ENCODE measurements at places on chromosomes 3 and 15.

DNA sequence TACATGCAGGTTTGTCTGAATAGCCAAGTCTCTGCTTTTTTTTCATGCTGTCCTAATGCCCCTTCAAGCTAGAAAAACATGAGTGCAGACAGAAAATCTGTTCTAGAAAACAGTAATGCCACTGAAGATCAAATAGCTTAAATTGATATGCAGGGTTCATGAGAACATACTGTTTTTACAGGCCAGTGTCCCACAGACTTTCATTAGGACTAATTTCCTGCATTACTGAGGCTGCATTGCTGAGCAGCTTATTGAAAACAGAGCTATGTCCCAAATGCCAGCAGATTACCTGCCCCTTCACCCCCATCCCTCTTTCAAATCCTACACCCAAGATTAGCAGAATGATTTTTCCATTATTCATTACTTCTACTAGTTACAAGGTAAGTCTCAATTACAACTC lies 665 bp downstream of the TM4SF18 start:
- DNase-seq, result no peak

DNA sequence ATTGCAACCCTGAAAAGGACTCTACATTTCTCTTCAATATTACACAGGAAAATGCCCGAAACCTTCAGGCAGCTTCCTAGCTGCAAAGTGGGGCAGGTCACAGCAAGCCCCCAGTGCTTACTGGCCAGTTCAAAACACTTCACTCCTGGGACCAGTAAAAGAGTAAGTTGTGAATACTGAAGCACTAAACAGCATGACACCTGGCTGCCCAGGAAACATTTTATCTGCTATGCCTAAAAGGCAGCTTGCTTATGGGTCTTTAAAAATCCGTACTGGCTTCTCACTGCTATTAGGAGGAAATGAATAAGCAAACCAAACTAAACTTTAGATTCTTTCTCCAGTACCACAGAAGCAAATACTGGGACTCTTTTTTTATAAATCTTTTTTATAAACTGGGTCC lies 457.9 kb upstream of the ALCAM start:
- no peak for DNase-seq

- DNase-seq, result no peak
Measured at GRCh38 chr3:104521606-104522336, 844.9 kb upstream of the ALCAM start.

GRCh38 chr3:16322189-16322588 lies 57.2 kb downstream of the OXNAD1 start:
- no peak for DNase-seq

GRCh38 chr3:59339818-59340217 lies 290.0 kb upstream of the CFAP20DC start:
- DNase-seq, result no peak

DNA sequence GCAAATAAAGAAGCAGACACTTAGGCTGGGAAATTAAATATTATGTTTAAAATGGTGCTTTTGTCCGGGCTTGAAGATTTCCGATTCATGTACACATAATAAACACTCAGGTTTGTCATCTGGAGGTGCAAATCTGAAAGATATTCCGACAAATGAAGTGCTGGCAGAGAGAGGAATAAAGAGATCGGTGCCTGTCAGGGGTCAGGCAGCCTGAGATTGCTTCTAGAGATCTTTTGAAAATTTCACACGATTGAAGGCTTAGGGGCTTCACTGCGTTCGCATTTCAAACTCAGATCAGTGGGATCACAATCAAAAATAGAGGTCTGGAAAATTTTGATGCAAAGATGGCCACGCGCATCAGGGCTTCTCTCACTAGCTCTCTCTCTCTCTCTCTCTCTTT lies 33.2 kb downstream of the NR2F2 start:
- no peak for DNase-seq

DNA sequence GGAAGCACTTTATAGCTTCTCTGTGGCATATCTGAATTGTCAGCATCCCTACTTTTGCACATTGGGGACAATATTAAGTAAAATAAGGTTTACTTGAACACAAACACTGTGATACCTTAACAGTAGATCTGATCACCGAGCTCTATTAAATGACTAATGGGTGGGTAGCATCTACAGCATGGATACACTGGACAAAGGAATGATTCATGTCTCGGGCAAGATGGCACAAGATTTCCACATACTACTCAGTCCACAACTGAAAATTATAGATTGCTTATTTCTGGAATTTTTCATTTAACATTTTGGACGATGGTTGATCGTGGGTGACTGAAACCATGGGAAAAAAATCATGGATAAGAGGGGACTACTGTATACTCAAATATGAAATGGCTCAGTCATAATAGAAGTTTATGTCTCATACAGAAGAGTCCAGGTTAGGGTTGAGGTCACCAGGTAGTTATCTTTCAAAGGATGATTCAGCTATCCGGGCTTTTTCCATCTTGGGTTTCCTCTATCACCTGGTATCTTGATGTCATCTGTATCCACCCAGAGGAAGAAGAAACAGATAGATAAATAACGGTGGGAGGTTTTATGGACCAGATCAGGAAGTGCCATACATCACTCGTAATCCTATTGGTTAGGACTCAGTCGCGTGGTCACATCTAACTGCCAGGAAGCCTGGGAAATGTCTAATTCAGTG lies 320.0 kb upstream of the RARB start:
- DNase-seq, result no peak

DNA sequence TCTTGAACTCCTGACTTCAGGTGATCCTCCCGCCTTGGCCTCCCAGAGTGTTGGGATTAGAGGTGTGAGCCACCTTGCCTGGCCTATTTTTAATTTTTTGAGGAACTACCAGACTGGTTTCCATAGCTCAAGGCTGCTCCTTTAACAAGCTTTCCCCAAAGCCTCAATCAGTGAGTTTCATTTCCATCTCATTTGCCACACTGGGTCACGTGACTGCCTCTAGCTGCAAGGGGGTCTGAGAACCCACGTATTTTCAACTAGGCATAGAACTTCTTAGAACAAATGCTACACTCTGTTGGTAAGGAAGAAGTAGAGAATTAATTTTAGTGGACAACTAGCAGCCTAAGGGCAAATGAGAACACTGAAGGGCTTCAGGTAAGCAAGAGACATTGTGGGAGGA lies 3.1 kb upstream of the CD276 start:
- DNase-seq, result no peak

GRCh38 chr3:143329567-143330211 lies 210.1 kb downstream of the CHST2 start:
- DNase-seq, result no peak

DNA sequence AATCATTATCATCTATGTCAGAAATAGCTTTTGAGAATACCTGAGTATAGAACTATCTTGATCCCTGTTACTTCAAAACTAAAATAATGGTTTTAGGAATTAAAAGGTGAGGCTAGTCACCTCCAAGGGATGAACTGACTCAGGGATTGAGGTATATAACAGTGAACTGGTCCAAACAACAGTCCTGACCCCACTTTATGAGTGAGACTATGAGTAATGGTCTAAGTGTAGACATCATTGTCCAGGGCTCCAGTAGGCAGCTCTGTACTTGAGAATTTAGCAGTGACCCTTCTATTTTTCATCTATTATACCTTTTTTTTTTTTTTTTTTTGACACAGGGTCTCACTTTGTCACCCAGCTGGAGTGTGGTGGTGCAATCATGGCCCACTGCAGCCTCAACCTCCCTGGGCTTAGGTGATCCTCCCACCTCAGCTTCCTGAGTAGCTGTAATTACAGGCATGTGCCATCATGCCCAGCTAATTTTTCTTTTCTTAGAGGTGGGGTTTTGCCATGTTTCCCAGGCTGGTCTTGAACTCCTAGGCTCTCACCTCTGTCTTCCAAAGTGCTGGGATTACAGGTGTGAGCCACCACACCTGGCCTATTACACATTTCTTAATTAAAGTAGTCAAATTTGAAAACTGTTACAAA lies 36.3 kb downstream of the MLH1 start:
- DNase-seq, result no peak

DNA sequence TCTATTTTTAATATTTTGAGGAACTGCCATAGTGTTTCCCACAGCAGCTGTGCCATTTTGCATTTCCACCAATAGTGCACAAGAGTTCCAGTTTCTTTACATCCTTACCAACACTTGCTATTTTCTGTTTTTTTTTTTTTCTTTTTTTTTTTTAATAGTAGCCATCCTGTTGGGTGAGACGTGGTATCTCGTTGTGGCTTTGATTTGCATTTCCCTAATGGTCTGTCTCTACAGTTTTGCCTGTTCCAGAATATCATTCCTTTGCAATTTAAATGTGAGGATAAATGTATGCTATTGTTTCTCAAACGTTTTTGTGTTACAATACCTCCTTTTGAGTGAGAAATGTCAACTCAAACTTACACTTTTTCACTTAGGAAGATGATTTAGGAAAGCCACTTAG lies 22.4 kb downstream of the RCN2 start:
- DNase-seq, result no peak

- DNase-seq, result no peak
Measured at GRCh38 chr15:31537770-31538592, 211.3 kb downstream of the KLF13 start.

- DNase-seq, result no peak
Measured at GRCh38 chr15:40855706-40856234, 11.9 kb downstream of the SPINT1 start.

- no peak for DNase-seq
Measured at GRCh38 chr3:16064642-16065414, 109.7 kb upstream of the GALNT15 start.

GRCh38 chr3:155390351-155390750 lies 96.9 kb upstream of the STRIT1 start:
- no peak for DNase-seq

DNA sequence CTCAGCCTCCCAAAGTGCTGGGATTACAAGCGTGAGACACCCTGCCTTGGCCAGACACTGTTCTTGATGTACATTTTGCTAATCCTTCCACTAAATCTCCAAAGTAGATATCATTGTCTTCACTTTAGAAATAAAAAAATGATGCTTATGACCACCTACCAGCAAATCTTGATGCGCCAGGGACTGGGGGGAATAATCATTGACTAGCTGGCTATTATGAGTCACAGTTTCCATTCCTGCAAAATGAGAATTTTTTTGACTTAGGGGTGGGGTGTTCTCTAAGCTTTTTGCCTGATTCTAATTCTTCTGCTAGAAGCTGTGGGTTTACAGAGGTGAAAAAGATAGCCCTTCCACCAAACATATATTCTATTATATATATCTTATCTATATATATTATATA lies 17.1 kb upstream of the RFC4 start:
- no peak for DNase-seq

DNA sequence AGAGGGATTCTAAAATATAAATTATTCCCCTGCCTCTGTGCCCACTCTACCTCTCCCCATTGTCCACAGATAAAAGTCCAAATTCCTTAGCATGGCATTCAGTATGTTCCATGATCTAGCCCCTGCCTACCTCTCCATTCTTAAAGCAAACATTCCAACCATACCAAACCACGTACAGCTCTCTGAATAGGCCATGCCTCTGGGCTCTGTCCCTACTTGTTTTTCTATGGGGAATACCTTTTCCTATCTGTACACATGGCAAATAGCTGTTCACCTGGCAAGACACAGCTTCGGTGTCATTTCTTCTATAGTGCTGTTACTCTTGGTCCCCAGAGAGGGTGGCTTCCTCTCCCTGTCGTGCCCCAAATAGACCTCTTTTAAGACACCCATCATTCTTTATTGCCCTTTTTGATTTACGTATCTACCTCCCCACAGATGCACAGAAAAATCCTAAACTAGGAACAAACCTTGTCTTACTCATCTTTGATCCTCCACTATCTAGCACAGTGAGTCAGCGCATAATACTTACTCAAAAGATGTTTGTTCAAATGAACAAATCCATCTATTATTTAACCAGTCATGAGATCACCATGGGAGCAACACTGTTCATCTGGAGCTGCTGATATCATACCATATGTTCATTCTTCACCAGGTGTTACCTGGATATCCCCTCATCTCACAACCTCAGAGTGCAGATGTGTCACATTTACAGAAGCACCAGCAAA lies 329.8 kb downstream of the THSD4 start:
- no peak for DNase-seq

DNA sequence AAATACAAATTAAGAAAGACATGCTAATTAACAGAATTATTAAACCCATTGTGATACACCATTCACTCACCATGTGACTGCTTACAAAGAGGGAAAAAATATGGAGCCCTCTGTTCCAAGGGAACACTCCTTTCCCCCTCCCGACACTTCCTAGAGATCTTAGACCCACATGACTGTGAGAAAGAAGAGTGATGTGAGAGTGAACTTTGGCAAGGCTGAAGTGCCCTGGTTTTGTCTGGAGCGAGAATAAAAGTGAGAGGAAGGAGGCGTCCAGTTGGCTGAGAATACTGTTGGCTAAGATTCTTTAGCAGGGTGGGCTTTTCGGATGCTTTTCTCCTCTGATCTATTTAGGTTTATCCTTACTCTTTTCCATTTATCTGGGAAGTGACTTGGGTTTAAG lies 14.1 kb downstream of the CHL1 start:
- no peak for DNase-seq

GRCh38 chr15:57010724-57011123 lies 92.3 kb downstream of the TCF12 start:
- DNase-seq, result no peak

GRCh38 chr15:32903591-32904290 lies 185.9 kb downstream of the GREM1 start:
- DNase-seq, result no peak

GRCh38 chr15:59413577-59413976 lies 24.4 kb upstream of the FAM81A start:
- DNase-seq, result no peak

- no peak for DNase-seq
Measured at GRCh38 chr3:29889215-29889614, 608.3 kb downstream of the RBMS3 start.

DNA sequence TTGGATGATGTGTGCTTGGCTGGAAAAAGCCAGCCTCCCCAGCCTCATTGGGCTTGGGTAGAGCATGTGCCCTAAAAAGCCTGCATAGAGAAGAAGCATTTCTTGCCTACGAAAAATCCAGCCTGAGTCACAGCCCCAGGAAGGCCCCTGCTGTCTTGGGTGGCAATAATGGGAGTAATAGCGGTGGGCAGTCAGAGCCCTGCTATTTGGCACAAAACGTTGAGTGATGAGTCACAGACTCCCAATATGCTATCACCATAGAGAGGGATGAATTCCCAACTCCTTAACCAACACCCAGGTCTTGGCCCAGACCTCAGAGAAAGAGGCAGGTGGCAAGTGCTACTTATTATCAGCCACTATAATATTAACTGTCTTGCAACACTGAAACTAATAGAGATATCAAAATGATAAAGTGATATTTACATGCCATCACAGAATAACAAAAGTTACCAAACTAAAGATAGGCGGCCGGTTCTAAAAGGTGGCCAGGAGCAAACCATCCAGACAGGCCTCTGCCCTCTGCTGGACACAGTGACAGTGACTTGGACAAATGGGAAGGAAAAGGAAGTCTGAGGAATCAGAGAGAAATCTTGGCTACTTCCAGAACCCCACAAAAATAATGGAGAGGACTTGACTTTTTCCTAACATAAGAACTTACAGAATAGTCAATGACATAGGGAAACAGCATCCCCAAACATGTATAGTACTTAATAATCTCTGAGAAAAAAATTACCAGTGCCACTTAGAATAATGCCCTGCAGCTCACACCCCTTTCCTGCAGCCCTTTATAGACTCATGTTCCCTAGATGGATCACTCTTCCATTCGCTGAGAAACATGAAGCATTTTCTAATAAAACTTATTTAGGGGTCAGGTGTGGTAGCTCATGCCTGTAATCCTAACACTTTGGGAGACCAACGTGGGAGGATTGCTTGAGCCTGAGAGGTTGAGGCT lies 51.9 kb upstream of the MUC13 start:
- no peak for DNase-seq

- no peak for DNase-seq
Measured at GRCh38 chr3:11523572-11524101, 120.1 kb downstream of the VGLL4 start.

Data from stimulated activated CD8-positive, alpha-beta memory T cell treated with anti-CD3 and anti-CD28 coated beads, Interleukin-2, amount 100 ng/mL, for 1 hour (primary cell).